ENCODE measurements at places on chromosomes 4 and X. TPM values are rescaled to one million over a fixed set of nuclear protein-coding genes. Genes with fewer than 3 reads are reported as not detected.

DNA sequence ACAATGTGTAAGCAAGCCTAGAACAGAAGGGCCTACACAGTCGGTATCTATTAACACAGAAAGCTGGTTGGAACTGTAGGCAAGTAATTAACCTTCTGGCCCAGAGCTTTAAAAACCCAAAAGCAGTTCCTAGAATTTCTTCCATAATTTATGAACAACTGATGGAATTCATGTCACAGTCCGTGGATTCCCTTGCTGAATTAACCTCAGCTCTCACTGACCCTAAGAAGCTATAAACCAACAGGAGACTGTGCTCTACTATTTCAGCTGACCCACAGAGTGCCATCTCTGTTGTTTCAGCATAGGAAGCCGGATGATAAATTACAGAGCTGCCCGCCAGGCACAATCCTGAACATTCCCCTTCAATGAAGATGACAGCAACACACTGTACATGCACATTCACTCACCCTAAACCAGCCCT, 157.3 kb downstream of the PRDM5 start:
- peak; percentile 37 for DNase-seq

DNA sequence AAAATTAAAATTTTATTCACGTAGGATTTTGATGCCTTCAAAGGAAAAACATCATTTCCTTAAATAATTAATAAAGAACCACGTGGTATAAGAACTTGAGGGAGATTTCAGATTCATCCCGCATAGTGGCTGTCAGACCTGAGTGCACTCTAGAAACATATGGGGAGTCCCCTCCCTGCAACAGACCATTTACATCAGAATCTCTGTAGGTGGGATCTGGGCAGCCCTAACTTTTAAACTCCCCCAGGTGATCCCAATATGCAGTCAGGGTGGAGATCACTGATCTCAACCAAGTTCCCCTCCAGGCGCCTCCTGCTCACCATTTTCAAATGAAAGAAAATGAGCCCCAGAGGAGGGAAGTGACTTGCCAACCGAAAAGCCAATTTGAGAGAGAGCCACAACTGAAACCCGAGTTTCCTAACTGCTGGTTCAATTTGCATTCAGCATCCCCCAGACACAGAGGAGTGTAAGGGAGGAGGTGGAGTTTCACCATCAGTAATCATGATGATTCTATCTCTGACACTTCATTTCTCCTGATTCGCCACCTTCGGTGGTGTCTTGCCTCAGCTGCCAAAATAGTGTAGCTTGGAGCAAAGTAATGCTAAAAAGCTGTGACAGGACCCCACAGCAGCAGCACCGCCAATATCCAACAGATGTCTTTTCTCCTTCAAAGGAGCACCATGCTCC, 11.4 kb downstream of the RNF150 start:
- DNase-seq, result no peak

ATP2B3 gene
- 7.2 TPM for polyA plus RNA-seq

HPSE gene
- polyA plus RNA-seq, result 4.3 TPM

H2BW2 gene
- polyA plus RNA-seq, result not detected

NSG1 gene
- 267 TPM for polyA plus RNA-seq

MAGEC1 gene
- 0.10 TPM for polyA plus RNA-seq

- DNase-seq, result no peak
These were observed 3.5 kb downstream of the FHDC1 start for GRCh38 chr4:152939621-152940020.

PRRG3 gene
- 5.0 TPM for polyA plus RNA-seq

GAB1 gene
- polyA plus RNA-seq, result 13.0 TPM

TMSB15B gene
- polyA plus RNA-seq, result 21.0 TPM

NRK gene
- not detected for polyA plus RNA-seq

DNA sequence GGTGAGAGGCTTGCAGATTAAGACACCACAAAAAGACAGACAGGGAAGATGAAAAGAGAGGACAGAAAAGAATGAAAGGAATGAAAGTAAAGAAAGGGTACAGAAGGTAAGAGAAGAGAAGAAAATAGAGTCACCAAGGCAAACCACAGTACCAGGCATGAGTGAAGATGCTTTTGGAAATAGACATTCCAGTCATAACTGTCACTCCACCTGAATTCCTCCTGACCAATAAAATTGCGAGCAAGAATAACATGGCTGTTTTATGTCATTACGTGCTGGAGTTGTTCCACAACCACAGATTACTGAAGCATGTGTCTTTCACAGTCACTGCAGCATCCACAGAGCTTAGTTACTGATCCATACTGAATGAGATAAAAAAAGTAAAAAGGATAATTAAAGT, 864.9 kb upstream of the SLIT2 start:
- no peak for DNase-seq

DNA sequence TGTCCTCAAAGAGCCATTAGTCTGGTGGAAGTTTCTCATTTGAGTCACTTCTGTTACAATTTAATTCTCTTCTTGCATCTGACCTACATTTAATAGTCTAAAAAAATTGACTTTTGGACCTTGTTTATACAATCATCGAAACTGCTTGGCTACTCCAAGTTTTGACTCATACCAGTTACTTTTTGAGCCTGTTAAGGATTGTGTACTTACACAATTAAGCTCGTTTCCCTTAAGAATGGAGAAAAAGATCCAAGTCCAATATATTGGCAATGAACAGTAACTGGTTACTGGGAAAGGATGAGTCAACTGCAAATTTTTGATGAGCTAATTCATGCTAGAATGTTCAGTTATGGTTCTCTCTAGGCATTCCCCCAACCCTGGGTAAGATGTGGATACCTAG, 58.2 kb downstream of the DCX start:
- DNase-seq, result no peak

- DNase-seq, result no peak
These were observed 580.2 kb downstream of the INPP4B start for GRCh38 chr4:142265946-142266345.

ITM2A gene
- polyA plus RNA-seq, result 52.8 TPM

GAGE12H gene
- not detected for polyA plus RNA-seq

- DNase-seq, result no peak
These were observed 63.0 kb downstream of the PRSS12 start for GRCh38 chr4:118289794-118290193.

TCEAL8 gene
- 47.4 TPM for polyA plus RNA-seq

SETD7 gene
- polyA plus RNA-seq, result 18.3 TPM

FSTL5 gene
- 0.46 TPM for polyA plus RNA-seq

TKTL2 gene
- polyA plus RNA-seq, result not detected

NEUROG2 gene
- 0.19 TPM for polyA plus RNA-seq

IL1RAPL1 gene
- polyA plus RNA-seq, result 0.68 TPM

TMPRSS11B gene
- polyA plus RNA-seq, result not detected

DNA sequence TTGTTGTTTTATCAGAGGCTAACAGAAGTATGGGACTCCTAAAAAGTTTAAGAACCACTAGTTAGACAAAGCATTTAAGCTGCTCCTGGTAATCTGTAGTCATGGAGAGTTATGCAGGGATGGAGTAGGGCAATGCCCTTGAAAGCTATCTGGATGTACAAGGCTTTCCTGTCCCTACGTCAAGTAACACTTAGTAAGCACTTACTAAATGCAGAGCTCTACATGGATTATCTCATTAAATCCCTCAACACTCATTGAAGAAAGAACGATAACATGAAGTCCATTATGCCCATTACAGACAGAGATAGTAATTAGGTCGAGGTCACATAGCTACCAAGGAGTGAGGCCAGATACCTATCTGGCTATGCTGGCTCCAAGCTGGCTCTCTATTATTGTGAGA, 33.2 kb downstream of the PPEF2 start:
- no peak for DNase-seq

- DNase-seq, result no peak
These were observed 166.0 kb downstream of the ANTXR2 start for GRCh38 chr4:79907001-79907400.

RASGEF1B gene
- polyA plus RNA-seq, result 8.7 TPM

DNA sequence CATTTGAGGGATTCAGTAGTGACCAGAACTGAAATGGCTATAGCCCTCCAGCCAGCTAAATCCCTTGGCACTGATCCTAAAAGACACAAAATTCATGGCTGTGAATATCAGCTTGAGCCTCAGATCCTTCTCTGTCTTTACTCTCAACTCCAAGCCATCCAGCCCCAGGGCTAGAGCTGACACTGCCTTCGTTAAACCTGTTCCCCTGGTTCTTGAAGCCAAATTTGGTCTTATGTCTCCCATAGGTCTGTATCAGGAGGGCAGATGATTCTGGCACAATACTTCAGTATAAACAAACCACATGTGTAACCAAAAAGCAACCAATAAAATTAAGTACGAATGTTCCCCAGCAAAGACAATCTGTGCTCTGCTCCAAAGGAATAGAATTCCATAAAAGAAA, 78.0 kb downstream of the ANOS1 start:
- no peak for DNase-seq

MAGEC2 gene
- 4.9 TPM for polyA plus RNA-seq

GRCh38 chrX:30620980-30621618, 32.1 kb upstream of the GK start:
- no peak for DNase-seq

KDR gene
- 5.9 TPM for polyA plus RNA-seq

- no peak for DNase-seq
These were observed 325.0 kb downstream of the ARHGAP10 start for GRCh38 chr4:148056879-148057278.

DNA sequence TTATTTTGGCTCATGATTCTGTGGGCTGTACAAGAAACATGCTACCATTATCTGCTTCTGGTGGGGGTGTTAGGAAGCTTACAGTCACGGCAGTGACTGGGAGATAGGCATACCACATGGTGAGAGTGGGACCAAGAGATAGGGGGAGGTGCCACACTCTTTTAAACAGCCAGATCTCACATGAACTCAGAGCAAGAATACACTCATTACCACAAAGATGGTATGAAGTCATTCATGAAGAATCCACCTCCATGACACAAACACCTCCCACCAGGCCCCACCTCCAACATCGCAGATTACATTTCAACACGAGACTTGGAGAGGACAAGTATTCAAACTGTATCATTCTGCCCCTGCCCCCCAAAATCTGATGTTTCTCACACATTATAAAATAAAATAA, 2396.7 kb downstream of the PCDH7 start:
- no peak for DNase-seq

DNA sequence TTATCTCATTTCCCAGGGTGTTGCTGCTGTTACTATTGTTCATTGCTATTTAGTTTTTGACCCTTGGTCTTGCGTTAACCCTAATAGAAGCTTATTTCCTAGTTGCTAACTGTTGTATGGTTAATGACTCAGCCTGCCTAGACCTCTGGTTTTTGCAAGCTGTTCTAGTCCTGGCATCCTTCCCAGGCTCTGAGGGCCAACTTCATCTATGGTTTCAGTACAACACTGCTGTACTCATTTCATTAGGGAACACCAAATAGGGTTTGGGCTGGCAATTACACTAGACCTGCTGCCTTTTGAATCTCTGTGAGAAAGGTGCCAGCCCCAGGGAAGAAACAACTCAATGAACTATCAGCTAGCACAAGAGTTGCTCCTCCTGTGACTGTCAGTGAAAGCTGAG, 59.6 kb downstream of the DCX start:
- DNase-seq, result no peak

DNA sequence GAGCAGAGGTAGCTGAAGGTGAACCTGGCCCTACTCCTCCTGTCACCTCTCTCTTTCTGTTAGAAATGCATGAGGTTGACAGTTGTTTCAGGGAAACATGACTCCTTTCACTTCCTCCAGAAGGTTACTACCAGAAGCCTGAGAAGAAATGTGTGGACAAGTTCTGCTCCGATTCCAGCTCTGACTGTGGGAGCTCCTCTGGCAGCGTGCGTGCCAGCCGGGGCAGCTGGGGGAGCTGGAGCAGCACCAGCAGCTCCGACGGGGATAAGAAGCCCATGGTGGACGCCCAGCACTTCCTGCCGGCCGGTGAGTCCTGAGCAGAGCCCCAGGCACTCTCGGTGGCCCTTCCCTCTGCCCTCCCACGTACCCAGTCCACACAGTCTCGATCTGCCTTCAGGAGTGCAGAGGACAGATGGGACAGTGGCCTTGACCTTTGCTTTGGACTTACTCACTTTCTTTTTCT, 61.3 kb upstream of the TLR2 start:
- DNase-seq, result no peak

SASH3 gene
- polyA plus RNA-seq, result 2.0 TPM

GRCh38 chr4:1407657-1408333, 1.6 kb upstream of the NKX1-1 start:
- no peak for DNase-seq

DNA sequence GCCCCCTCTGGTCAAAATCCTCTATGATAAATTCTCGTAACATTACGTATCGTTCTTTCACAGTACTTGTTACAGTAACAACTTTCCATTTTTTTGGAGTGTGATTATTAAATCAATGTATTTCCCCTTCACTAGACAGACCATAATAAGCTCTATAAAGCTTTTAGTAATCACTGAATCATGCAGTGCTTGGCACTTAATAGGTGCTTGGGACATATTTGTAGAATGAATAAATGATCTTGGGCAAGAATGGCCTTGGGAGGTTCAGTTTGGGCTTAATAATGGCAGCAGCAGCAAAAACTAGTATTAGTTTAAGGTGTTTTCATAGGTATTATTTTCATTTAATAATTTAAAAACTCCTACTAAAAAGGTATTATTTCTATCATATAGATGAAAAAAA, 33.4 kb upstream of the SFRP2 start:
- no peak for DNase-seq

TMSB15C gene
- 3.7 TPM for polyA plus RNA-seq

DNA sequence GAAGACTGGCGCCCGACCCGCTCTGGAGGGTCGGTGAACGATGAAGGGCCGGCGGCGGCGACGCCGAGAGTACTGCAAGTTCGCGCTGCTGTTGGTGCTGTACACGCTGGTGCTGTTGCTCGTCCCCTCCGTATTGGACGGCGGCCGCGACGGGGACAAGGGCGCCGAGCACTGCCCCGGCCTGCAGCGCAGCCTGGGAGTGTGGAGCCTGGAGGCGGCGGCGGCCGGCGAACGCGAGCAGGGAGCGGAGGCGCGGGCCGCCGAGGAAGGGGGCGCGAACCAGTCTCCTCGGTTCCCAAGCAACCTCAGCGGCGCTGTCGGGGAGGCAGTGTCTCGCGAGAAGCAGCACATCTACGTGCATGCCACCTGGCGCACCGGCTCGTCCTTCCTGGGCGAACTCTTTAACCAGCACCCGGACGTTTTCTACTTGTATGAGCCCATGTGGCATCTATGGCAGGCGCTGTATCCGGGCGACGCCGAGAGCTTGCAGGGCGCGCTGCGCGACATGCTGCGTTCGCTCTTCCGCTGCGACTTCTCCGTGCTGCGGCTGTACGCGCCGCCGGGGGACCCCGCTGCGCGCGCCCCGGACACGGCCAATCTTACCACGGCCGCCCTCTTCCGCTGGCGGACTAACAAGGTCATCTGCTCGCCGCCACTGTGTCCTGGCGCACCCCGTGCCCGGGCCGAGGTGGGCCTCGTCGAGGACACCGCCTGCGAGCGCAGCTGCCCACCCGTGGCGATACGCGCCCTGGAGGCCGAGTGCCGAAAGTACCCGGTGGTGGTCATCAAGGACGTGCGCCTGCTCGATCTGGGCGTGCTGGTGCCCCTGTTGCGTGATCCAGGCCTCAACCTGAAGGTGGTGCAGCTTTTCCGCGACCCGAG, 568 bp downstream of the CHST7 start:
- DNase-seq, result peak; percentile 48

Measured in brain (organoid and tissue), 16 donors.